ENCODE measurements at places on chromosomes 6 and 20.

DNA sequence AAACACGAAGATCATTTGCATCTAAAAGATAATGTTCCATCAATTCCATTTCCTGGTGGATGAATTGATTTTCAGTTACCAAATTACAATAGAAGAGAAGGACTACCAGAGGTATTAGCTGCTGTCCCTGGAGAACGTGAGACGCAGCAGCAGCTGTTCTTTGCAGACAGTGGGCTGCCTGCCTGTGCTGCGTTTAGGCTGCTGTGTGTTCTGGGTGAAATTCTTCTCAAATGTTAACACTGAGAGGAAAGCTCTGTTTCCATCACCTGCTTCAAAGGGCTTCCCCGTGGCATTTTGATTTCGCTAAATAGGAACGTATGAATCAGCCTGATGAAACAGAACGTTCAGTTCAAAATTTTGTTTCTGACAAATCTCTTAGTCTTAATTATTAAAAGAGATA, 362.2 kb downstream of the C6orf118 start:
- DNase-seq, result no peak

DNA sequence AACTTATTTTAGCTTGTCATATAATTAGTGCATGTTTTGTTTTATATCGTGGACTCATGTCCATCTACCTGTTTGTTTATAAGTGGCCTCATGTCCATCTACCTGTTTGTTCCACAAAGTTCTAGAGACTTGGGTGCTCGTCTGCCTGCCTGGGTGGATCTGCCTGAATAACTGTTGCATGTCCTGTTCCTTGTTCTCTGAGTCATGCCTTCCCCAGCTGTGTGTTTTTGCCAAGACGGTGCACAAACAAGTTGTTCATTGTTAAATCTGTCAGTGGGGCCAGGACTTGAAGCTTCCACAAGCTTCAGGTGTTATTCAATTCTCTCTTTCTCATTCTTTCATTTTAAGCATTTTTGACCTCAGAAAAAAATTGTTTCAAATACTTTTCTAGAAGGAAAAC, 358.0 kb upstream of the CITED2 start:
- DNase-seq, result no peak

GRCh38 chr6:79468116-79468515, 69.1 kb downstream of the LCA5 start:
- DNase-seq, result no peak

GRCh38 chr20:12875510-12875909, 133.3 kb upstream of the SPTLC3 start:
- DNase-seq, result no peak

- DNase-seq, result no peak
These were observed 335.7 kb downstream of the NRN1 start for GRCh38 chr6:5670811-5671561.

DNA sequence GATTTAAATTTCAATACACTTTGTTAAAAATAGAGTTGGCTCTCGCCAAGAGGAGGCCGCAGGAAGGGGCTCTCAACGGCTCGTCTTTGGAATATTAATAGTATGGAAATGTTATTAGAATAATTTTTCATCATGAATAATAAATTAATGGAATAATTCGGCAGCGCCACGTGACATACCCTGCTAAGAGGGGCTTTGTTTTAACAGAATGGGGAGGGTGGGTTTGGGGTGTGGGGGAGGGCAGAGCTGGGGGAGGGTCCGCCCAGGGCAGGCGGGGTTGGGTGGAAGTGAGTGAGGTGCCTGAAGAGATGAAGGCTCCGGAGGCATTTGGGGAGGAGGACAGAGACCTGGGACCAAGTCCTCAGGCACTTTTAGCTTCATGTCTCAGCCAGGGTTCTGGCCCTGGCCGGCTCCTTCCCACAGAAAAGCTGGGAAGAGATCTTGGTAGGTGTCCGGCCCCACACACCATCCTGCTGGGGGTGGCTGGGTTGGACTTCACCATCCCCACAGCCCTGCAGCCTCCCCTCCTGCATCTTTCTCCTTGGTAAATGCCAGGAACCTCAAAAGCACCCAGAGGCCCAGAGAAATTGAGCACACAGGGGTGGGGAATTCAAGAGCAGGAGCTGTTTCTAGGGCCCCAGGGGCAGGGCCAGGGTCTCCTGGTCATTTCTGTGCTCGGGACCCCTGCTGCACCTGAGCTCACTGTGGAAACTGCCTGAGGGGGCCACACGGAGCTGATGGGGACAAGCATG, 93.6 kb upstream of the BHLHE23 start:
- DNase-seq, result no peak
